Ovary (tissue), 10 donors: ENCODE measurements at places on chromosomes 11 and 22.

DNA sequence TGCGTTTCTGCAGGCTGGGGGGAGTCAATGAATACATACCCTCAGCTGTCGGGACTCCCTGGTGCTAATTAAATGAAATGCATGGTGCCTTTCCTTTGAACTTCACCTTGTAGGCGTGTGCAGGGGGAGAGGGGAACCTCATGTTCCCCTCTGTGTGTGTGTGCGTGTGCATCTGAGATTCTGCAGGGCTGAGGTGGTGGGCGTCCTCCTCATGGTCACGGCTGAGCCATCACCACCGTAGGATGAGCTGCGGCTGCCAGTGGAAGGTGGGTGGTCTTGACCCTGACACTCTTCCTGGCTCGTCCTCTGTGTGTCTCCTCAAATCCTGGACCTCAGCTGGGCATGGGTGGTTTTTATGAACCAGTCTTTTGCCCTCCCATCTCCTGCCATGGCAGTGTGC is 53.0 kb upstream of the TTLL12 start:
- no peak for DNase-seq

DNA sequence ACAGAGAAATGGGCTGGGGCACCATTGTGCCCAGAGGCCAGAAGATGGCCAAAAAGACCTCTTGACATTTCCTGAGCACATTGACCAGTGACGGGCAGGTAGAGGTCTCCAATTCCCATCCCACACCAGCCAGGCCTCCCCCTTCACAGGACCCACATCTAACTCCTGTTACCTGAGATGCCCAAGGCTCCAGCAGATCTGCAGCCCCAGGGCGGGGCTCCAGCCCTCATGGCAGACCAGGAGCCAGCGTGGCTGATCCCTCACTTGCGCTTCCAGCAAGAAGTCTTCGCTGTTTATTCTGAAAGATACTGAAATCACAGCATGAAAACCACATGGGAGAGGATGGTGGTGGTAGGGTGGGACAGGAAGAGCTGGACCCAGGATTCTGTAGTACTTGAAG is 9.0 kb downstream of the TMPRSS5 start:
- DNase-seq, result no peak

GRCh38 chr11:70569996-70570692 is 171.8 kb downstream of the CTTN start:
- no peak for DNase-seq

GRCh38 chr11:97895572-97895971 is 1125.2 kb upstream of the CNTN5 start:
- DNase-seq, result no peak

DNA sequence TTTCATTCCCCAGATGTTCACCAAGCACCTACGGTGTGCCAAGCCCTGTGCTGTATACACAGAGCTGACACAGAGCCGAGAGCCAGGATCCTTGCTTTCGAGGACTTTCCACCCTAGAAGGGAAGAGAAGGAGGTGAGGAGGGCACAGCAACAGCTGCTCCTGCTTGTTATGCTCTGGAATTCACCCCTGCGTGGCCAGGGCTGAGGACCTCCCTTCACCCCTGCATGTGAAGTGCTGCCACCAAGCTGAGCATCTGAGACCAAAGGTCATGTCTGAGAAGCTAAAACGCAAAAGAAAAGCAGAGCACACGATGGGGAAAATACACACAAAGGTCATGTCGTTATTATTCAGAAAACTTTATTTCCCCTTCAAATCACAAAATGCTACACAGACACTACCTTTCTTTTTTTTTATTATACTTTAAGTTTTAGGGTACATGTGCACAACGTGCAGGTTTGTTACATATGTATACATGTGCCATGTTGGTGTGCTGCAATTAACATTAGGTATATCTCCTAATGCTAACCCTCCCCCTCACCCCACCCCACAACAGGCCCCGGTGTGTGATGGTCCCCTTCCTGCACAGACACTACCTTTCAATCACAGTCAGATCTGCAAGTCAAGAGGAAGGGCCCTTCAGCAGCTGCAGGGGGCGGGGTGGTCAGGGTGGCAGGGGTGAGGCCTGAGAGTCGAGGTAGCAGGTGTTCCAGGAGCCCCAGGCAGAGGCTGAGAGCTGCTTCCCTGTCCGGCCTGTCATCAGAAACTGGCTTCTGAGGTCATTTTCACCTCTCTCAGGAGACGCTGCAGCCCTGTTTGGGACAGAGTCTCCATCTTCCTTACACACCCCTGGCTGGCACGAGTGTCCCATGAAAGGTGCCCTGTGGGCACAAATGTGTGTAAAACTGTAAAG is 40.1 kb upstream of the PRR5 start:
- no peak for DNase-seq

DNA sequence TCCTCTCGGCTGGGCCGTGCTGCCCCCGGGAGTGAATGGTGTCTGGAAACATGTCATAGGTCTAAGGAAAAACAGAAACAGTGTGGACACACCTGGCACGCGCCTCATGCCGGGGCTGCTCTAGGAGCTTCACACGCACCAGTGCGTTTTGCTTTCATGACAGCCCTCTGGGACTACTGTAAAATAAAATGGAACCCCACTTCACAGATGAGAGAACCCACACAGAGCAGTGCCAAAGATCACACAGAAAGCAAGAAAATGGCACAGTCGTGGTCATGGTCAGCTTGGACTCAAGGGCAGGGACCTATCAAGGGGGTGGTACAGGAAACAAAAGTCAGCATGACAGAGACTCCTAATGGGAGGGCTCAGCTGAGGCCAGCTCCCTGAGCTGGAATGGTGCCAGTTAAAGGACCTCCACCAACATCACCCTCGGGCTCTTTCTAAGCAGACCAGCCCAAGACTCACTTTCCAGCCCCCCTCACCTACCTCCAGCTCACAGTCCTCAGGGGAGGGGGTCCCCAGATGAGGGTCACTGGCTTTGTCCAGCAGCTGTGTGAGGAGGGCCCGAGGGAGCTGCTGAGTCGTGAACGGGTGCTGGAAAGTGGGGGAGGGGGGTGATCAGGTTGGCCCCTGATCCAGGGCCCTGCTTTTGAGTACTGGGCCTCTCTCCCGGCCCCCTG is 3.3 kb downstream of the MAP4K2 start:
- no peak for DNase-seq

GRCh38 chr11:70538641-70539359 is 140.5 kb downstream of the CTTN start:
- no peak for DNase-seq

DNA sequence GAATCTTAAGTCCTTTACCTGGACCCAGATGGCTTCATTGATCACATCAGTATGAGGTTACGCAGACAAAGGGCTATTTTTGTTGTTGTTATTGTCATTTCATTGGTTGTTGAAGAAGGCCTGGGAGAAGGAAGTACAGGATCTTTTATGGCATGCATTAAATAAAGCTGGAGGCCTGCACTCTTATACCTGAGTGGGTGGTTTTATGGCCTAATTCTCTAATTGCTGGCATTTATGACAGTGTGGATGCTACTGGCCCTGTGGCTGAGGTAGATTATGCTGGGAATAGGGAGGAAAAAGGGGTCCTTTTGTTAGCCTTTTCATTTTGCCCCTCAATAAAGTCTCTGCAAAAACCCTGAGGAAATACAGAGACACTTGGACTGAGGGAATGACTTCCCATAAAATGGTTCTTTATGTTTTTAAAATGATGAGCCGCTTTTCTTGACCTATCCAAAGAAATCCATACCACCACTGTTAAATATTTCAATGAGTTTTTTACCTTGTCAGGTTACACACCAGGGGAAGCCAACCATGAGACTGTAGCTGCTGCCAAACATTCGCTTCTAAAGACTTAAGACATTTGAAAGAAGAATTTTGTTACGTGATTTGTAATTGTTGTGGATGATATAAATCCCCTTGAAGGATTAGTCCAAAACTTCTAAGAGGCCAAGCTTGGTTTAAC is 6.8 kb downstream of the KMT2A start:
- no peak for DNase-seq

DNA sequence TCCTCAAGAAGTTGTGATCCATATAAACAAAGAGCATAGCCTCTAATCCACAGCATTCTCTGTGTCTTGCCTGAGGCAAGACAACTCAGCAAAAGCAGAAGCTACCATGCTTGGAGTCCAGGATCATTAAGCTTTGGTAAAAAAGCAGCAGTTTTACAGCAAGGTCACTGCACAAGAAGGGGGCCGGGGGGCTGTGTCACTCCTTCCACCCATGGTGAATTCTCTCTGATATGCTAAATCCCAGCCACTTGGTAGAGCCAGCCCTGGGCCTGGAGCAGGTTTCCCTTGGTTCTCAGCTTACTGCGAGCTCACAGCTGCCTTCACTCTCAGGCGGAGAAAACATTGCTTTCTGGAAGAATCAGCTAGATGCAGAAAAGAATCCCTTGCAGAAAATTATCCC is 144.7 kb downstream of the TENM4 start:
- DNase-seq, result no peak

GRCh38 chr11:69646493-69647389 is 5.8 kb downstream of the CCND1 start:
- no peak for DNase-seq

- no peak for DNase-seq
These were observed 10.6 kb downstream of the HSD17B12 start for GRCh38 chr11:43690929-43691725.

GRCh38 chr11:59810911-59811259 is 307 bp upstream of the MRPL16 start:
- DNase-seq, result no peak

DNA sequence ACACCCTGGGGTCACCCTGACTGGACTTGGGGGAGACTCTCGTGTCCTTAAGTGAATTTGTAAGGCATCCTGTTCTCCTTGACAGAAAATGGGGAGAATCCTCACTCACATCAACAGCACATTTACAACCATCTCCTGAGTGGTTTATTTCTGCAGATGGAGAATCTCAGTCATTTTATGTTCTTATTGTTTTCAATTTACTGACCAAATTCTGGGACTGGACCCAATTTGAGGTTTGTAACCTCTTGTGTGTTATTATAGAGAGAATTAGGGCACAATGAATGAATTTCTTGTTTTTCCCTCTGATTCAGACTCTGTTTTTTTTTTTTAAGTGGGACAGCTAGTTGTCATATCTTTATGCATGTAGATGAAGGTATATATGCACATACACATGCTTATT is 104.9 kb downstream of the ADAMTS15 start:
- DNase-seq, result no peak

DNA sequence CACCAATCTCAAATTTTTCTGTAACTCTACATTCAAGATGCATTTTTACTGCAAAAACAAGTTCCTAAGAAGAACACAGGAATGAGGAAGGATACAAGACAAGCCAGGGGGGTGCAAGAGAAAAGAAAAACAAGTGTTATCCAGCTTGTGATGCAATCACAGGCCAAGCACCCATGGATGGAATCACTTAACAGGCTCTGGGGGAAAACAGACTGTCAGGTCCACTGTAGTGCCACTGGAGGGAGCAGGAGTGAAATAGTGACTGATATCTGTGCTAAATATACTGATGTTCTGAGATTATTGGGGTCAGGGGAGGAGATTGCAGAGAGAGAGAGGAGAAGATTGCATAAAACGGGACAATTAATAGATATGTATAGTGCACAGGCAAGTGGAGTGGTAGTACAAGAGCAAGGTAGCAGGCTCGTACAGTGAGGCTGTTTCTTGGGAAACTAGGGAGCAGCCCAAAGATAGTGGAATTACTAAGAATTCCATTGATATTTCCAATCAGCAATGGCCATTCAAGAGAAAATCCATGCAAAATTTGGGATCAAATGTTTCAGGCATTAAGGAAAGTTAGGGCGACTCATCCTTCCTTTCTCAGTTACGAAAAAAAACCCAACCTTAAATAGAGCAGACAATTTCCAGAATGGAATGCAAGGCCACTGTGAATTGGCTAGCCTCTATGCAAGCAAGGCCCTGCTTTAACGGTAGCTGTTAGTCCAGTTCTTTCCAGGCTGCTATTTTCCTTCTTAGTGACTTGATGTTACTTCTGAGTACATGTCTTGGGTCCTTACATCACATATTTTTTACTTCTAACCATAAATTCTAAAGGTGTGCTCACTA is 52.2 kb upstream of the CEP126 start:
- peak; percentile 26 for DNase-seq

DNA sequence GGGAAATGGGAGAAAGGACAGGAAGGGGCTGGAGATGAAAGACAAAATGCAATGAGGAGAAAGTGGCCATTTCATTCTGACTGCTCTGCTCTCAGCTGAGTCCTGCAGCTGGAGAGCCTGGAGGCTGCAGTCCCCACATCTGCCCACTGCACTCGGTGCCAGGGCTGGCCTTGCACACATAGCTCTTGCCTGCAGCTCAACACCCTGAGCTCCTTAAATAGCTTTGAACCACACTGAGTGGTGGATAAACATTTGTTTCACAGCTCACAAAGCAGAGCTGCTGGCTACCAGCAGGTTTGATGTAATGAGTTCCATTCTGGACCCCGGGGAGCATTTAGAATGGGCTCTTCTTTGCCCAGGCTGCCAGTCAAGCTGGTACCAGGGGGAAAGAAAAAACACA is 426.1 kb upstream of the CADM1 start:
- DNase-seq, result no peak

- DNase-seq, result no peak
These were observed 15.7 kb downstream of the RAC2 start for GRCh38 chr22:37228106-37229011.

GRCh38 chr22:48448821-48449220 is 1378.9 kb downstream of the BRD1 start:
- DNase-seq, result no peak

DNA sequence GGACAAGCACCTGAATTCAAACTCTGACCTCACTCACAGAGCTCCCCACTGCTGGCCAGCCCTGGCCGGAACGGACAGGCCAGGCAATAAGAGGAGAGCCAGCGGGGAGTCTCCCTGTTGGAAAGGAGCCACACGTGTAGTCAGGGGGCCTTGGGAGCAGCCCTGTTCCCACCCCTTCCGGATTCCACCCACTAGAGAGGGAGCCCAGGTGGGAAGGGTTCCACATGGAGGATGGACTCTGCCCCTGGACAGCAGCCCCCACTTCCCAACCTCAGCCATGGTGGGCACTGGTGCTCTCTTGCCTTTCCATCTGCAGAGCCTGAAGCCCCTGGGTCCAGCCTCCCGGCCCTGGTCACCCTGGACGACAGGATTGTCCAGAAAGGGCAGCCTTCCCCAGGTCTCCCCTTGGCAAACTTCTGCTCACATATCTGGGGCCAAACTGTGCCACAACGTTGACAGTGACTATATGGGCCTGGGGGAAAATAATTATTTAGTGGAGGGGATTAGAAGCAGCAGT is 7.5 kb upstream of the APOBEC3A start:
- DNase-seq, result no peak

DNA sequence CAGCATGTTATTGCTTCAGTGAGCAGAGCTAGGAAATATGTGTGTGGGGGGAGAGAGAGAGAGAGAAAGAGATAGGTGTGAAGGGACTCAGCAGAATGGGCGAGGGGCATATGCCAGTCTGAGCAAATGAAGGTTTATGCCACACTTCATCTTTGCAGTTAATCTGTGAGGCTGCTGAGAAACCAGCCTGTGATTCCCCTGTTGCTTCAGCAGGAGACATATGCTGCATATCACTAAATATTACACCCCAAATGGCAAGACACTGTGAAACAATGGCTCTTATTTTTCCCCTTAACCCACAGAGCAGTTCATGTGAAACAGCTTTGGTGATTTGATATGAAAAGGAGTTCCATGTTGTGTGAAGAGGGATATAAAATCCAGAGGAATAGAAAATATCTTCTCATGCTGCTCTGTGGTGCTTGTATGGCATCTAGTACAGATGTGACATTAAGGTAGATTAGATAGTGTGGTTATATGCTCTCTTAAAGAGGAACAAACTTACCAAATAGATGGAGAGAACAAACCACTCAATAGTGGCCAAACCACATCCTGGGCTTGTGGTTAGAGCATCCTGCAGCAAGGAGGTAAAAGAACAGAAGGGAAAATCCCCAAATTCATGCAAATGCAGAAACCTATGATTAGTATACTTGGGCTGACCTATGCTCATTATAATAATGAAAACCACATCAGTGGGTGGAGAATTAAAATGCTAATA is 864.2 kb downstream of the FAM181B start:
- DNase-seq, result no peak
